Small intestine (tissue), 16 donors: ENCODE measurements at places on chromosomes 5 and 9.

- DNase-seq: no peak
Observed at GRCh38 chr5:159982421-159983173, 26.3 kb upstream of the TTC1 start.

GRCh38 chr9:110308633-110309038 lies 29.0 kb downstream of the TXNDC8 start:
- no peak for DNase-seq

DNA sequence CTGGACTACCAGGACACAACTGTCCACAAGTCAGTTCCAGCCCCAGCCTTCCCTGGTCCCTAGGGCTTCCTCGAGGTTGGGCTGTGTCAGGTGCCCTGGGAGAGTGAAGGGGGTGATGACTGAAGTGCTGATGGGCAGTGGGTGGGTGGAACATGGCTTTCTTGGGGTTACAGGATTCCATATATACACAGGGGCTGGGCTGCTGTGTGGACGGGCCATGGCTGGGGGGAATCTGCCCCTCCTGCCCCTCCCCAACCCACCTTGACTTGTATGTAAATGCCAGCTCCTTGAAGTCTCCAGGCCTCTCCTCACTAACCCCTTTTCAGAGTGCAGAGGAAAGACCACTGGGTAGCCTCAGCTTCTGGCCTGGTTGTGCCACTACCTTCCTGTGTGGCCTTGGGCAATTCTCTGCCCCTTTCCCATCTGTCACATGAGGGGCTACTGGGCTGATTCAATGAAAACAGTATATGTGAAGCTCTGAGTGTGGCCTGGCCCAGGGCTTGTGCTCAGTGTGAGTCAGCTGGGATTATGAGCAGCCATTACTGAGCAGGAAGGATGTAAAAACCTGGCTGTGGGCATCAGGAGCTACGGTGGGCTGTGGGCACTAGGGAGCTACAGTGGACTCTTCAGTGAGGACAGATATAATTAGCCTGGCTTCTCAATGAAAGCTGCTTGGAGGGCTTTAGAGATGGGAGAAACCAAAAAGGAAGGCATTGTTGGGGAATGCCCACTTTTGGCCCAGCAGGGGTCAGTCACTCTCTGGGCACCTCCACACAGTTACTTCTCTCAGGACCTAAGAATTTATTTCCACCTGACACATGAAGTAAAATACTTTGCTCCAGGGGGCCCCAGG lies 23.3 kb downstream of the PITX1 start:
- DNase-seq: no peak

DNA sequence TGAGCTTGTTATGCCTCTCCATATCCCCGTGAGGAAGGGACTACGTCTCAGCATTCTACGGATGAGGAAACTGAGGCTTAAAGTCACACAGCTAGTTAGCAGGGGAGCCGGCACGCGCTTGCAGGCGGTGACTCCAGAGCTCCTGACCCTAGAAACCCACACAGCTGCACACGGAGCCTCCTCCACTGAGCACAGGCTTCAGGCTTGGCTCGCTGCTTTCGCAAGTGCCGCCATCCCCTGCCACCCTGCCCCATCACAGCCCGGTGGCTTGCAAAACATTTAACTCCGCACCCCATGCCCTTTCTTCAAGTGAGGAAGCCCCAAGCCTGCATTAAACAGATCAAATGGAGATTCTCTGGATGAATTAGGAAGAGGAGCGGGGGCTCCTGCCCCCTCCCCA lies 138.3 kb downstream of the HSD17B3 start:
- no peak for DNase-seq

DNA sequence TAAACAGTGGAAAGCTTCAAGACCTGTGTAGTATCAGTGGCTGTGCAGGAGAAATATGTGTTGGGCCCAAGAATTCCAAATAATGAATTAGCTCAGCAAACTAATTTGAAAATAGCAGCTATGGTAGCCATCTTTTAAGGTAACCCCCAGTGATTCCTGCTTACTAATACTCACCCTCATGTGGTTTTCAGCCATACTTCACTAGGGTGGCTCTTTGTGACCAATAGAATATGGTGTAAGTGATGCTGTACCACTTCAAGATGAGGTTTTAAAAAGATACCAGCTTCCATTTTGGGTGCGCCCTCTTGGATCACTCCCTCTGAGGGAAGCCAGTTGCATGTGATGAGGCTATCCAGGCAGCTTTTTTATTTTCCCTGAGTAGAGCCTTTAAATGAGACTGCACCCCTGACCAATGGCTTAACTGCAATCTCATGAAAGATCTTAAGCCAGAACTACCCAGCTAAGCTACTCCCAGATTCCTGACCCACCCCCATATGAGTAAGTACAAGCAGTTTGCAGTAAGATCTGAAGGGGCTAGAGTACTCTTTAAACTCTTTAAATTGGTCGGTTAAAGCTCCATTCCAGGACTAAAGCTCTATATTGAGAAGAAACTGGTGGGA lies 58.3 kb downstream of the UHRF2 start:
- DNase-seq: no peak

GRCh38 chr9:80144856-80145255 lies 573.1 kb downstream of the TLE4 start:
- no peak for DNase-seq

DNA sequence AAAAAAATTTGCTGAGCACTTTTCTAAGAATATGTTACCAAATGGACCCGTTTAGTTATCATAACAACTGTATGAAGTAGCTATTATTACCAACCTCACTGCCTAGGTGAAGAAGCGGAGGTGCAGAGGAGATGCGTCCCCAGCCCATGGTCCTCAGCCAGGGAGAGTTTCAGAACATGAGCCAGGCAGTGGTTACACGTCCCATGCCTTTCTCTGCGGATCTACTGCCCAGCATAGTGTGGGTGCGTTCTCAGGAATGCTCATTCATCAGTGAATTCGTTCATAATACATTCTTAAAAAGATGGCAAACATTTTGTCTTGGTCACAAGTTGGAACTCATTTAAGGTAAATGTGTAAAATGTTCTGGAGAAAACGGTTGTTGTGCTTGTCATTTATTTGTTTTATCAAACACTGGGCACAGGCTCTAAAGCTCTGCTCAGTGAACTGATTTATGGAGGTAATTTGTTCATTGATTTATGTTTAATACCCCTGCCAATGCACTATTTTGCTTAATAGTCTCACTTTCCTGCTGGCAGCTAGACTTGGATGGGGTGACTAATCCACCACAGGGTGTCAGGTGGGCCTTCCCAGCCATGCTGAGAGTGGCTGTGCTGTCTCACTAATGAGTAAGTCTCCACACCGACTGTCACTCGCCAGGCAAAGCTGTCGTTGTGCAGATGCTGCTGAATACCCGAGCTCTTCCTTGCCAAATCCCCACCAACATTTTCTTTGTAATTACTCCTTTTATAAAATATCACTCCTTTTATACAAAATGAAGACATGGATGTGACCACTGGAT lies 248.8 kb downstream of the TENT4A start:
- no peak for DNase-seq

- DNase-seq: no peak
Observed at GRCh38 chr5:148976569-148977381, 86.1 kb downstream of the SH3TC2 start.

- DNase-seq: no peak
Observed at GRCh38 chr9:98039607-98040017, 16.9 kb upstream of the NANS start.

DNA sequence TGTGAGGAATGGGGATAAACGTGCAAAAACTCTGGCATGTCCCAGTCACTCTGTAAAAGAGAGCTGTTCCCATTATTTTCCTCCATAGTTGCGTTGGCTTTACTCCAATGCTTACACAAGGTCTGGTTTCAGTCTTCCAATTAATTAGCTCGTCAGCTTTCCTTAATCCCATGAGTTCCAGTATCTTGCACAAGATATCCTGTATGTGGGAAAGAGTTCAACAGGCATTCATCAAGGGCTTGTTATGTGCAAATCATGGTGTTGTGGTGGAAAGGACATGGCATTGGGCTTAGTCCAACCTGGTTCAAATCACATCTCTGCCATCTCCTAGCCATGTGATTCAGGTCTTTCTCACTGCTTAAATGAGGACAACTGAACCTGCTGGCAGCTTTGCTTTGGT lies 77.5 kb upstream of the PANK3 start:
- peak; percentile 76 for DNase-seq

DNA sequence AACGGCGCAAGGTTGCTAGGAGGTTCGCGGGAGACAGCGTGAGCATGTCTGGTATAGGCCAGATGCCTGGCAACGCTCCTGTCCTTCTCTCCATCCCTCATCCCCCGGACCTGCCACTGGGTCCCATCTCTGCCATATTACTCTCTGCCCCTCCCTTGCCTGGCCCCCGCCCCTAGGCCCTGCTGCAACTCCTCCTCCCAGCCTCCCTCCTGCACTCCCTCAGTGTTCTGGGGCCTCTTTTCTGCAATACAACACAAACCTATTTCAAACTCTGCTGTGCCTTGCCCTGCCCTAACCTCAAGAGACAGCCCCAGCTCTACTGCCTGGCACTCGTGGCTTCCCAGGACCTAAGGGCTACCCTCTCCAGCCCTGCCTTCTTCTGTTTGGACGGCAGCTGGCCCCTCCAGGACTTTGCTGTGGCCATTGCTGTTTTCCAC lies 8.9 kb upstream of the DBN1 start:
- no peak for DNase-seq
